ENCODE measurements at places on chromosomes 11 and 22.

DNA sequence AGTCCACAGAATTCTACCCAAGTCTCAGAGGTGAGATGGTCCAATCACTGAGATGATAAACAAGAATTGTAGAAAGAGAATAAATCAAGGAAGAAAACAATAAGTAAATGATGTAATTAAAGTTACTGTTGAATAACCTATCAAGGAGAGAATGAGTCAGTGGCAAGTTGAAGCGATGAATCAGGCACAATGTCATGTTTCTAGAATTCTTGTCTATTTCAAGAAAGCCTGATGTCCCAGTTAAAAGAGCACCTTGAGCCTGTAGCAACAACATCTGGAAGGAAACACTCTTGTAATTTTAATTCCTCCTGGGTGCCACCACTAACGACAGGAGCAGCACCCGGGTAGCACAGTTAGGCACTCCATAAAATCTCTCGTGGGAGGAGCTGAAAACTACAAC, 67.9 kb upstream of the SLC35C1 start:
- no peak for DNase-seq

- DNase-seq = no peak
These were observed 48.8 kb upstream of the PICALM start for GRCh38 chr11:86117712-86118063.

DNA sequence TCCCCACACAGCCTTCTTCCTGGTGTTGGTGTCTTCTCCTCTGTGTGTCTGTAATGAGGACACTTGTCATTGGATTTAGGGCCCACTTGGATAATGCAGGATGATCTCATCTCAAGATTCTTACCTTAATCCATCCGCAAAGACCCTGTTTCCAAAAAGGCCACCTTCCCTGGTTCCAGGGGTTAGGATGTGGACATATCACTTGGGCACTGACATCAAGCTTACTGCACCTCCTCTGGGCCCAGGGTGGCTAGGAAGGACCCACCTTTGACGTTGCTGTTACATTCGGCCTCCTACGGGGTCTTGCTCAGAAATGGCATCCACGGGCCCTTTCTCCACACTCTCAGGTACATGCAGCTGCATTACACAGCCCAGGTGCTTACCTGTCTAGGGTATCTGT, 535.9 kb downstream of the BRD1 start:
- DNase-seq = no peak

DNA sequence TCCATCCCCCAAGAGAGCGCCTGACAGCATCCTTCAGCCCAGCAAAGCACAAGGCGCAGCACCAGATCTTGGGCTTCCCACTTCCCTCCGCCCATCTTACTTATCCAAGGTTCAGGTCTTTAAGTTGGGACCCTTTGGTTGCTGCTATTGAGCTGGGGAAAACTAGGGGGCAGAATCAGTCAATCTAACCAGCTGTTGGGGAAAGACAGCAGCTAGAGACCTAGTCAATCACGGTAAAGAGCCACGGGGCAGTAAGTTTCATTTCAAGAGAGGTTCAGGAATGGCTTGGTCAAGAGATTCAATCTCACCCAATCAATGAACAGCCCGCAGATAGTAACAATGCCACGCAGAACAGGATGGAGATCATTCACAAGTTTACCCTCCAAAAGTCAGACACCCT, 1.7 kb downstream of the ABTB2 start:
- DNase-seq = no peak

- no peak for DNase-seq
These were observed 4.1 kb downstream of the RIC3 start for GRCh38 chr11:8164746-8165145.

- DNase-seq = no peak
These were observed 565.4 kb upstream of the LUZP2 start for GRCh38 chr11:23931443-23931842.

DNA sequence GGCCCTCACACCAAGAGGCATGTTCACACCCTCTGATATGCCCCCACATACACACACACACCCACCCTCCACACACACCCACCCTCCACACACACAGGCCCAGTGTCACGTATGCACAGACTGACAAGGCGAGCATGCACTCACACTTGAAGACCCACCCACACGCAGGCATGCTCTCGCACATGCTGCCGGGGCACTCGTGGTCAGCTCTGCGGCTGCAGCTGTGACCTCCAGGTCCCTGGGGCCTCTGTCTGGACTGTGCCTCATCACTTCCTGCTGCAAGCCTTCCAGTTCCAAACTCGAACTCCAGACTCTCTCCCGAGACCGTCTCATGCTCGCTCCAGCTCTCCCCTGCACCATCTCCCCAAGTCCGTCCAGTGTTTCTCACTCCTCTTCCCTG, 9.5 kb downstream of the DCHS1 start:
- DNase-seq = no peak

DNA sequence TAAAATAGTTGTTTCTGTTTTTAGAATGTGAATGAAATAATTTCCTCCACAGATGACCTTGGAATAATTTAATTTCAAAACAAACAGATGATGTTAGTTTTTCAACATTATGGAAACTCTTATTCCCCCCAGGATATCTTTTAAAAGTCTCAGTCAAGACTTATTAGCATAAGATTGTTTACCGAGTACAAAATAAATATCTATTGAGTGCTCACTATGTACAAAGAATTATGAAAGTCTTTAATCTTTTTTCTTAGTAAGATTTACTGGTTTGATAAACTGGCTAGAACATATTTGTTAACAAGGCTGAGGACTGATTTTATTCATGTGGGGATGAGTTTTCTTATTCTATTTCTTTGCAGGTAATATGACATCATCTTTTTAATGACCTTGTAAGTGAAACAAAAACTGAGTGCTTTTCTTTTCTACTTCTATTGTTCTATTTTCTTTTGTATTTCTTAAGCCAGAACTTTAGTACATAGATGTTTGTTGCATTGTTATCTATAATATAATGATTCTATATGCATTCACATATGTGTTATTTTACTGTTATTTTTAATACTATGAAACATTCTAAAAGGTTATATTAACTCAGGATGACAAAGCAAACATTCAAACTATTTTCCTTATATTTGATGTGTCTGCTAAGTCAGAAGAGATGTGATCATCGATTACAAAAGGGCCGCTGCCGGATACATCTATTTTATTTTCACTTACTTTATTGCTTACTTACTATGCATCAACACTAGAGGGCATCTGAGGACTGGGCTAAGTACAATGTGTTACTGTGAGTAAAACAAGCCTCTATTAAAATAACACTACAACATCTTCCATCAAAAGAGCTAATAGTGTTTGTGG, 111.0 kb upstream of the ARHGAP42 start:
- peak; percentile 81 for DNase-seq

- no peak for DNase-seq
These were observed 12.7 kb downstream of the EHF start for GRCh38 chr11:34633640-34633989.

GRCh38 chr22:37647928-37648327, 8.5 kb downstream of the SH3BP1 start:
- DNase-seq = no peak

DNA sequence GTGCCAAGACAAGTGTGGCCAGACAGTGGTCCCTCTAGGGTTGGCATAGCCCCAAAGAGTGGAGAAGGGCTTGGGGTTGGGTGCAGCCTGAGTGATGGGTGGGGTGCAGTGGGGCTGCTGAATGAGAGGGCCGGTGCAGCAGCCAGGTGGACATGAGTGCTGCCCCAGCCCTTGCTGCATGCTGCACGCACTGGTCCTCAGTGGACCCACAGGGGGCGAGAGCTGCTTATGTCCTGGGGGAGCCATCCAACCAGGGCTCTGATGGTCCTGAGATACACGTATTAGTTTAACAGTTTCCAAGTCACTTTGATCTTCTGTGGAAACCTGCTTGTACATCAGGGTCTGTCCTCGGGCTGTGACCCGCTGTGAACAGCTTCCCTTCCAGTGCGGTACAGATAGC, 23.9 kb upstream of the ACR start:
- DNase-seq = no peak

DNA sequence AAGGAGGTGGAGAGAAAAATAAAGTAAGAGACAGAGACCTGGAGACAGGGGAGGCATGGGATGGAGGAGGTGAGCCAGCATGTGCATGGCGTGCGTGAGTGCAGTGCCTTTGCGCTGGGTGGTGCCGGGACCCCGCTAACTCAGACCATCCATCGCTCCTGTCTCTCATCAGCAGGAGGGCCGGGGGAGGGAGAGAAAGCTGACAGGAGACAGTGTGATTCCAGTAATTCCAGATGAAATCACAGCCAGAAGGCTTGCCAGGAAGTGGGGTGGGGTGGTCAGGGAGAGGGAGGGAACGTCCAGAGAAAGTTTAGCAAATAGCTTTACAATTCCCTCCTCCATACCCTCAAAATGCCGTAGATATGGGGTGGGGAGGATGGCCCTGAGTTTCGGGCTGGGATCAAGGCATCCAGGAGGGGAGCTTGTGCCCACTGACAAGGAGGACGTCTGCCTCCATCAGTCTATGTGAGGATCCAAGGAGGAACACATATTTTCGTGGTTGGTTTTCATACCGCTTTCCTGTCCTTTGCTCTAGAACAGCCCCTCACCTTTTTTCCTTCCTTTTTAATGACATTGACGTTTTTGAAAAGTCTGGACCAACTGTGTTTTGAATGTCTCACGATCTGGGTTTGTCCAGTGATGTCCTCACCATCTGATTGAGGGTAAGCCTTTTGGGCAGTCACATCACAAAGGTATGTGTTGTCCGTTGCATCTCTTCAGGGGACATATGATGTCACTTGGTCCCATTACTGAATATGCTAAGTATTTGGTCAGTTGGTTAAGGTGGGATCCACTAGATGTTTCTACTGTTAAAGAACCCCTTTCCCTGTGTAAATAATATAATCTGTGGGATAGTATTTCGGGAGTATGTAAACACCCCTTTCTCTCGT, 567.3 kb downstream of the MIAT start:
- no peak for DNase-seq

- no peak for DNase-seq
These were observed 15.3 kb upstream of the NELL1 start for GRCh38 chr11:20654038-20654437.

DNA sequence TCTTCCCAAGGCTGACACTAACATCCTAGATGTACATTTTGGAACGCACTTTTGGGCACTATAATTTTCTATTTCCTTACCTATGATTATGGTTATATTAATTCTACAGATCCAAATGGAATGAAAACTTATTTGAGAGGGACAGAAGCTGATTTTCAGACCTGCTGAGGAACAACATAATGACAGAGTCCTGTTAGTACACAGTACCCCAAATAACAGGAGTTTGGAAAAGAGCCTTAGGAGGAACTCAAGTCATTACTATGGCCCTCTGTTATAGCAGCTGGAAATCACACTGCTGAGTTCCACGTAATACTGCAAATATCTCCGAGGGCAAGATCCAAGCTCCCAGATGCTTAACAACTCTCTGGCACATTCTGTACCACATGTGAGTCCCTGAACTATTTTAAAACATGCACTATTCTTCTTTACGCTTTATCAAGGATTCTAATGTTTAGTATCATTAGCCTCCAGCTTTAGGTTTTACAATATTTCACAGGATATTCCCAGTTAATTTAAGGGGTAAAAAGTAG, 1027.7 kb upstream of the CCDC90B start:
- no peak for DNase-seq

DNA sequence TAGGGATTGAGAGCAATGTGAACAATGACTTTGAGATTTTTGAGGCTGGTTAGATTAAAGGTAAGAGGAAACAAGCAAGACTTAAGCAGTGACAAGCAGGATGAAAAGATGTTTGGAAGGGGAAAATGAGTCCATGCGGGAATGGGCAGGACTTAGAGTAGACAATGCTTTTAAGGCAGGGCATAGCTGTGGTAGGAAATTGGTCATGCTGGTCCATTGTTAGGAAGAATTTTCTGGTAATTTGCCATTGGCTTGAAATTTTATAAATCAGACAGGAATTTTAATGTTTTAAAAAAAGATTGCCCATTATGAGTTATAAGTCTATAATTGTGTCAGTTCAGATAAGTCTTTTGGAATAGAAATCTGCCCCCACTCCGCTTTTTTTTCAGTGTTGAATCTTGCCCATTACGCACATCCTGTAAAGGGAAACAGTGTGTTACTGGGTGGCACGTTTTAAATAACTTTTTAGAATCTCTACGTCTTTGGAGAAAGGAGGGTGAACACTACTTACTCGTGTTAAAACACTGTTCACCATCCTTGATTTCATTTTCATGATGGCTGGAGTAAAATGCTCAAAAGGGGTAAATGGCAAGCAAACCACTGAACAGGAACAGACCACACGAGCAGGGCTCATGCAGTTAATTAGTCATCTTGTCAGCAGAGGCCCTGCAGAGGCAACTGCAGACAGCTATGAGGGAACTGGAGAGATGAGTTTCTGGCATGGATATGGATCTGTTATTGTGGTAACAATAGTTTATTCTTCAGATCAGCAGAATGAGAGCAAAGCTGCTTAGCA, 25.0 kb downstream of the SWAP70 start:
- peak; percentile 95 for DNase-seq

DNA sequence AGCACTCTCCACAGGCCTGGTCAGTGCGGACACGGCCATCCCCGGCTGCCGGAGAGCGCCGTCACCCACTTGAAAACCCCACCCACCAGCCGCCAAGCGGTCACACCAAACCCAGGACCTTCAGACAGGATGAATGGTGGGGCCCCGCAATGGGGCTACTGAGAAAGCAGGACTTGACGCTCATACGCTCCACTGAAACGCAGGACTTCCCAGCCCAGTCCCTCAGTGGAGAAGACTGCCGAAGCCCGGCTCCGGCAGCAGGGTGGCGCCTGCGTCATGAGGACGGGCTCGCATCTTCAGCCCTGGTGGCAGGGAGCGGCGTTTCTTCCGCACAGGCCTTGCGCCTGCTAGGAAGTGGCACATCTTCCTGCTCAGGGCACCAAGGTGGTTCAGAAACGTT, 15.3 kb upstream of the PHLDA2 start:
- no peak for DNase-seq

- no peak for DNase-seq
These were observed 4.0 kb downstream of the UCP2 start for GRCh38 chr11:73978576-73979086.

DNA sequence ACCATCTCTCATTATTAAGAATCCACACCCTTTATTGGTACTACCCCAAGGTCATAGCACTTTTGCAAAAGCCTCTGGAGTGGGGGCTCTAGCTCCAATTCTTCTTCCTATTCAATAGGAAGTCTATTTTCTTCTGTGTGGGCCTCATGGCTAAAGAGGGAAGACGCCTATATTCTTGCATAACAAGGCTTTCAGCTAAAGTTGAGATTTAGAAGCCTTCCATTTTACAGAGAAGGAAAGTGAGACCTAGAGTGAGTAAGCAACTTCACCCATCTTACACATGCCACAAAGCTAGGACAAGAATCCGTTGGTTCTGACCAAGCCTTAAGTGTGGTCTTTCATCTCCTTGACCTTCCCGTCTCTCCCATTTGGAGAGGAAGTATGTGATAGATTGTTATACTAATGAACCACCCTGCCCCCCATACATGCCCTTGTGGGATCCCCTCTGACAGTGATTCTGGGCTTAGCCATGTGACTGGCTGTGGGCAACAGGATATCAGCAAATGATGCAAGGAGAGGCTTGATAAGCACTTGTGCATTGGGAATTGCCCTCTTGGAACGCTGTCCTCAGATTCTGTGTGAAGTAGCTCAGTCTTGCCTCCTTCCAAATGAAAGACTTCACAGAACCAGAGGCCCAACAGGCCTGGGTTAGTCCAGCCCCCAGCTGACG, 12.3 kb downstream of the BACE1 start:
- DNase-seq = no peak

GRCh38 chr22:46180370-46181137, 30.2 kb downstream of the PPARA start:
- no peak for DNase-seq

- peak; percentile 78 for DNase-seq
These were observed 12.4 kb downstream of the CRY2 start for GRCh38 chr11:45859661-45860140.
